ENCODE measurements at places on chromosomes 5 and 9. TPM values are rescaled to one million over a fixed set of nuclear protein-coding genes. Genes with fewer than 3 reads are reported as not detected.

Gene C9orf43
- 0.37 TPM for total RNA-seq

Gene PCDHA10
- 2.9 TPM for total RNA-seq

Gene DAB2
- total RNA-seq: 55.2 TPM

Gene SVEP1
- 13.1 TPM for total RNA-seq

Gene FABP6
- not detected for total RNA-seq

- no peak for DNase-seq
These were observed 623.7 kb downstream of the BNC2 start for GRCh38 chr9:16246785-16247184.

DNA sequence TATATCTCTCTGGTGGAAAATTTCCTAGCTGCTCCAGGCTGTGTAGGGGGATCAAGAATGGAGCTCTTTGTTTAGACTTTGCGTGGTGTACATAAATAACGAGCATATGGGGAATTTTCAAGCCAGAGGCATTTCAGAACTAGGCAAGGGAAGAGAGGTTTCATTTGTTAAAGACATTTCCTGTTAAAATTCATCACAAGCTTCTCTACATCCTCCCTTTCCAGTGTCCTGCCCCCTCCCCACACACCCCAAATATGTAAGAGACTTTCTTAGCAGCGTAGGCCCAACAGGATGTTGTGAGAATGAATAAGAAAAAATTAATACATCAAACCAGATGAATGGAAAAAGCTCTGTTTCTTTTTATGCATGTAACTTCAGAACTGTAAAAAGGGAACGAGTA, 150.3 kb downstream of the GPBP1 start:
- no peak for DNase-seq

DNA sequence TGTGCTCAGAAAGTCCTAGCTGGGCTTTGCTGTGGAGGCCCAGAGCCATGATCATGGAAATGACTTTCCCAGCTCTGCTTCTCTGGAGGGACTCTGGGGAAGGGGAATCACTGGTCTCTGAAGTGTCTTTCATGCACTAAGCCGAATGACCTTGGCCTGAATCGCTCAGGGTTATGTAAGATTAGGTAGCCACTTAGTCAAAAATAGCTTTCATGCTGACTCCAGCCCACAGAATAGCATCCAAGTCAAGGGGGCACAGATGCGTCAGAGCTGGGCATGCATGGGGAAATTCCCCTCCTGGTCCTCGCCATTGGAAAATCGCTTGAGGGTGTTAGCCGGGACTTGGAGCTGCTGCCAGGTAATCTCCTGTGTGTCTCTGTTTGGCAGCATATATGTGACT, 36.1 kb upstream of the PPARGC1B start:
- DNase-seq: no peak

- DNase-seq: no peak
These were observed 69.3 kb upstream of the IFNE start for GRCh38 chr9:21551401-21551800.

- no peak for DNase-seq
These were observed 282.9 kb downstream of the NFIB start for GRCh38 chr9:14031060-14031414.

- no peak for DNase-seq
These were observed 9.0 kb downstream of the SLC36A1 start for GRCh38 chr5:151456321-151456940.

DNA sequence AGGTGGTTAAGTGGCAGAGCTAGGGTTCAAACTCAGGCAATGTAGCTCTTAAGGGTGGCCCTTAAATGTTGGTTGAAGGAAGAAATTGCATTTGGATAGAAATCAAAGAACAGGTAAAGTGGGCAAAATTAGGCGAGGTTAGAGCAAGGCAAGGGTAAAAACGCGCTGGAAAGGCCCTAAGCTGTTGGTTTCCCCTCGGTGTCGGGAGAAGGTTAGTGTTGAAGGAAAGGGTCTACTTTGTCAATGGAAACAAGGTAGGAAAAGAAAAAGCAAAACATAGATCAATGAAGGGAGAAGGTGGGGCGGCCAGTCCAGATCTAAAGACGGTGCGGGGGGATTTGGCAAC, 431 bp downstream of the FASTKD3 start:
- DNase-seq: no peak

GRCh38 chr5:181248277-181248676, 4.6 kb upstream of the RACK1 start:
- DNase-seq: no peak

DNA sequence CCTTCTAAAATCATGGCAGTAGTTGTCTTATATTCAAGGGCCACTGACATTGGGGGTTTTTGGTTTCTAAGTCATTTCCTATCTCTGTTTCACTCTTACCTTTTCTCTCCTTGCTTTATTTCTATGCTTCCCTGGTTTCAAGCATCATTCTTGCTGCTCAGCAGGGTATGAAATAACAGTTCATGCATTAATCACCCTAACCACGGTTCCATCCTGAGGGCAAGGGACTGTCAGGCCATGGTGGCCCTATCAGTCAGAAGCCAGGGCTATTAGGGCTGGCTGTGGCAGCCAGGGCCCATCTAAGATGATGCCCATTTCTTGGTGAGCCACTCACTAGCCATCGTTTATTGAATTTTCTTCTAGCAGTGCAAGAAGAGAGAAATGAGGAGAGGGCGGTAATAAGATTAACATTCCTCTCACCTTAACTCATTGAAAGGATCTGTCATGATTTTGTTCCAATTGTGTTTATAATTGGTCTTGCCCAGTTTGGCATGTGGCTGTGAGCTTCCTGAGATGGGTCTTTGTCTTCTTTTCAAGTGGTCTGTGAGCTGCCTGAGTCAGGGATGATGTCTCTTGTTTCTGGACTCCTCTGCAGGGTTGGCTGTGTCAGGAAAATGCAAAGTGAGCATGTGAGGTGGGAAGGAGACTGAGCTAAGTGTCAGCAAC, 45.2 kb downstream of the CYSTM1 start:
- no peak for DNase-seq

DNA sequence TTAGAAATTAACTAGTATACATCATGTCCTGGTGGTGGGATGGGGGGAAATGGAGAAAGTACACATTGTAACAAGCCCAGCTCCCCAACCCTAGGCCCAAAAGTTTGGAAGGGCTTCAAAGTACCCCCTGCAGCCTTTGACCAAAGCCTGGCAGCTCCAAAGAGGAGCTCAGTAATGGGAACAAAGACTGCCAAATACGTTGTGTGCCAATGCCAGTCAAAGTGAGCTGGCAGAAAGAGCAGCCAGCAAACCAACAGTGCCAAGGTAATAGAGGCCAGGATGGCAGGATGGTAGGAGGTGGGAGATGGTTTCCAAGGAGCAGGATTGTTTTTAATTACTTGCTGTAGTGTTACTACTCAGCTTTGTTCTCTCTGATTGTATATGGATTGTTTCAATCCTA, 248.3 kb downstream of the COX7C start:
- DNase-seq: no peak

DNA sequence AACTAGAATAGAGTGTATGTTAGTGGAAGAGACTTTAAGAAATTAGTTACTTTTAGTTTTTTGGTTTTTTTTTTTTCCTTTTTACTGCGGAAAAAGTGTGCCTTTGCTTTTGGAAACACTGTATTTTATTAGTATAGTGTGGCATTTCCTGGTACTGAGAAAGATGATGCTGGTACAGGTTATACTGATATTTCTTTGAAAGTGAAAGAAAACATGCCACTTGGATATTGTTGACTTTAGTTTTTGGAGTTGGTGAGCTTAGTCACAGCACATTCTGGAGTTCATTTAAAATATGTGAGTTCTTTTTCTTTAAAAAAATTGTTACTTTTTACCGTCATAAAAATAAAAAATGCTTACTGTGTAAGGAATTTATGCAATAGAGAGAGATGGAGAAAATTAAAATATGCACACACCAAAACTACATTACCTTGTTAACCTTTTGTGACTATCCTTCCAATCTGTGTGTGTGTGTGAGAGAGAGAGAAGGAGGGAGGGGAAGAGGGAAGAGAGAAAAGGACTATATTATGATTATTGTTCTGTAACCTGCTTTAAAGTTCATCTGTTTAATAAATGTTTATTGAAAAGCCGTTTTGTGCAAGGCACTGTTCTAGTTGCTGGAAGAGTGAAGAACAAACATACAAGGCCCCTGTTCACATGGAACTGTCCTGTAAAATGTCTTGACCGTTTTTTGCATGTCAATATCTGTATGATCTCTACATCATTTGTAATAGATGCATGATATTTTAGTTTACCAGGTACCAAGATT, 1.9 kb downstream of the UGCG start:
- no peak for DNase-seq

DNA sequence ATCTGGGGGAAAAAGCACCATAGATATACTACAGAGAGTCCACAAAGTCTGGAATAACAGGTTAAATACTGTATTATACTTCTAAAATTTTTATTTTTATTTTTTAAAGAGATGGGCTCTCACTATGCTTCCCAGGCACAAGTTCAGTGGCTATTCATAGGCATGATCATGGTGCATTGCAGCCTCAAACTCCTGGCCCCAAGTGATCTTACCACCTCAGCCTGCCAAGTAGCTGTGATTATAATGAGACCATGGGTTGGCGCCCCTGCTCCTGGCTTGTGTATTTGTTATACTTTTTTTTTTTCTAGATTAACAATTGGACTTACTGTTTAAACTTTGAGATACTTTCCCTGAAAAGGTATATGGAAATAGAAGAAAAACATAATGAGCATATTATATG, 25.9 kb downstream of the ERBIN start:
- no peak for DNase-seq

DNA sequence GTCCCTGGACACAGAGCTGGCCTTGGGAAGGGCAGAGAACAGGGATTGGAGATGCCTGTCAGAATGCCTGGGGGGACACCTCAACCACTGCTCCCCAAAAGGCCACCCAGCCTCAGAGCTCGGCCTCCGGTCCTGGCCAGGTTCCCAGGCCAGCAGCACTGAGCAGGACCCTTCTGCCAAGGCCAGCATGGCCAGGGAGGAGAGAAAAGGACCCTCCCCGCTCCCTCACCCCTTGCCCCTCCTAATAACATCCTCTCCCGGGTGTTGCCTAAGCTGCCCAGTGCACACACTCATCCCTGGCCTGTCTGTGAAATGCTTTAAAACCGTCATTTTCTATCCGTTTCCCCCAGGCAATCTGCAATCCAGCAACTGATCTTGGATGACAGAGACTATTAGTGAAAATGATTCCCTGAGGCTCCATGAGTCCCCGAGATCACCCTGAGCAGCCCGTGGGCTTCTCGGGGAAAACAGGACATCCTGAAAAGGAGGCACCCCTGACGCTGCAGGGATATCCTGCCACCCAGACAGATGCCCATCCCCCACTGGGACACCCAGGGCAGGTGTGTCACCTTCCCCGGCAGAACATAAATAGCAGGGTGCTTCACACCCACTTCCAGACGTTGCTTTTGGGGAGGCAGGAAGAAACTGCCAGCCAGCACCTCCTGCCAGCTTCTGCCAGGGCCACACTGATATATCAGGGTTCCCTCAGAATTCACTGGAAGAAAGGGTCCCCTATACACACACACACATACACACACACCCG, 75.3 kb downstream of the ADAMTS2 start:
- DNase-seq: no peak

All from mucosa of gallbladder (tissue), 1 donor.